Fibroblast of the conjunctiva (primary cell): ENCODE measurements at places on chromosomes 2 and 18.
A peak's percentile ranks its signal among the peaks of the same experiment; 100 is the strongest.

DNA sequence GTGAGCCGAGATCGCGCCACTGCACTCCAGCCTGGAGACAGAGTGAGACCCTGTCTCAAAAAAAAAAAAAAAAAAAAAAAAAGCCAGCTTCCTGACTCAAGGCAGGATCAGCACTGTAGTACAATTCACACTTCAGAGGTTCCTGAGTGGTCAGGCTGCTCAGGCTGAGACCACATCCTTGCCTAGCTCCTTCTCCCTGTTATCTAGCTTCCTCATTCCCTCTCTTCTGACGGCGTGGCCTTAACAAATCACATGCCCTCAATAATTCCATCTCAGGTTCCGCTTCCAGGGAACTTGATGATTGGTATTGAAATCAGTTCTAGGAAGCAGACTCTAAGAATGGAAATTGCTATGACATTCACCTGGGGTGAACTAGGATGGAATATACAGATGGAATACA is 29.8 kb upstream of the KDM3A start:
- no peak for DNase-seq

DNA sequence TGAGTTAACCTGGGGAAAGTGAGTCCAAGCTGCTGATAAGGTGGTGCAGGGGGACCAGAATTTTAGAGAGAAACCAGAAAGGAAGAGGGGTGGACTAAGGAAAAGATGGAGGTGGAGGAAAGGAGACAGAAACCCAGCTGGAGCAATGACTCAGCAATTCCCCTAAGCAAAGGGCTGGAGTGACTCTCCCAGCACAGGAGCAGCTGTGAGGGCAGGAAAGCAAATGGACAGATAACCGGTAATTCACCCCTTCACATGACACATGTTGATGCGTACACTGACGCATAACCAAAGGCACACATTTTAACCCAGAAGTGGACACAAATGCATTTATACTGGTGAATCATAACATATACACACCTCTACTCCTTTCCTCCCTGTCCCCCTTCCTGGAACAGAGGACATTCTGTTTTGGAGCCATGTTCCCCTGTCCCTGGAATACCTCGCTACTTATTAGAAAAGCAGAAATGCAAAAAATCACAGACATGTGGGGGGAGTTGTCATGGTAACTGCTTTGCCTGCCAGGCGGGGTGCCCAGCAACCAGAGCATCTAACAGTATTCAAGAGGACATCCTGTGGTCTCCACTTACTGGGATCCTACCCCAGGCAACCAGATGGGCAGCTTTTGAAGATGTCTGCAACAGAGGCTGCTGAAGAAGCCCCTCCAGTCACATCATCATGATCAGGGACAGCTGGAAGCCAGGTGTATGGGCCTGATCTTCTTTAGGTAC is 4.7 kb downstream of the CDK5R2 start:
- DNase-seq, result no peak

- DNase-seq, result no peak
Measured at GRCh38 chr2:27369471-27370025, 590 bp downstream of the EIF2B4 start.

DNA sequence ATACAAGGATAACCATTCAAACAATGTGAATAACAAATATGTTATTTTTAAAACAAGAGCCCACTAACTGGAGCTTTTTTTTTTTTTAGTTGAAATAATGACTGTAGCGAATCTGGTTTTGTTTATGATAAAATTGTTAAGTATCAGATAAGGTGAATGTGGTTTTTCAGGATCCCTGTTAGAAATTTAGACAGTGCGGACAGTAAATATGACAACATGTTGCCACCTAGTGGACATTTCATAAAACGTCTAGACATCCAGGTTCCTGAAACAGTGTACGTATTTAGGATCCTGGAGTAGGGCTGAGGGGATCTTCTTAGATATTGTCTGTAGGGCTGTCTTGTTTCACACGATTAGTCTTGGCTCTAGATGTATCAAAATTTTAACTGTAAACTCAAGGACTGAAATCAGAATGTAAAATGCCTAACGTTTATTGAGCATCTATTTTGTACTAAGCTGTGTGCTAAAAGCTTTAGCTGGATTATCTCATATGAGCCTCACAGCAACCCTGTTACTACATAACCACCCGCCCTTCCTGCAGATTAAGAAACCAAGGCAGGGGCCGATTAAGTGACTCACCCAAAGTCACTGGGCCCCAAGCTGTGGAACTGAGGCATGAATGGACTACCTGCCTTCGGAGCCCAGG is 23.9 kb upstream of the CCDC68 start:
- peak; percentile 52 for DNase-seq

DNA sequence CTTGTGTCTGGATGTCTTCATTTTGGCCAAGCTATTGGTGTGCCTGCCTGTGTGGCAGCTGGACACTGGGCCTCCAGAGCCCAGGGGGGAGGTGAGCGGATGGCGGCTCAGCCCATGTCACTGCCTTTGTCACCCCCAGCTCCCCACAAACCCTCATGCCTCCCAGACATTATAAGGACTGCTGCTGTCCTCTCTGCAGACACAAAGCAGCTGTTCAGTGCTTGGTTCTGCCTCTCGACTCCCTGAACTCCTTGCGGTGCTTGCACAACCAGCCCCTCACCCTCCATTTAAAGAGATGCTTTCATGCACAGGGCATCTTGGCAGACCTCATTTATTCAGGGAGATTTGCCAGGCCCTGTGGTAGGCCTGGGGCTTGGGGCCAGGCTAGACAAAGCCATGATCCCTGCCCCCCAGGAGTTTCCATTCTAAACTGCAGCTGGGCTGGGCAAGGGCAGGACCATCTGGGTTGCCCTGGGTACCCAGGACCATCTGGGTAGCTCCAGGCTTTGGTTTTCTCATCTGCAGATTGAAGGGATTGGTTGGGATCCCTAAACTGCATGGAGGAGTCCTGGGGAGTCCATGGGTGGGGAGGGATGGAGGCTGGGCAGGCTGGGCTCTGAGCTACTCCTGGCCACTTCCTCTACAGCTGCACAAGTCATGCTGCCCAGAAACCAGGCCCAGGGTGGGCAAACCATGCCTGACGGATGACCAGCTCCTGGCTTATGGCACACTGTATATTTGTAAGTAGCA is 168.5 kb downstream of the CELF4 start:
- no peak for DNase-seq
